Karpas-422 (cell line): ENCODE measurements at places on chromosomes 6 and 20.
A peak's percentile ranks its signal among the peaks of the same experiment; 100 is the strongest.

- no peak for DNase-seq
These were observed 66.0 kb upstream of the BTBD3 start for GRCh38 chr20:11851646-11852045.

DNA sequence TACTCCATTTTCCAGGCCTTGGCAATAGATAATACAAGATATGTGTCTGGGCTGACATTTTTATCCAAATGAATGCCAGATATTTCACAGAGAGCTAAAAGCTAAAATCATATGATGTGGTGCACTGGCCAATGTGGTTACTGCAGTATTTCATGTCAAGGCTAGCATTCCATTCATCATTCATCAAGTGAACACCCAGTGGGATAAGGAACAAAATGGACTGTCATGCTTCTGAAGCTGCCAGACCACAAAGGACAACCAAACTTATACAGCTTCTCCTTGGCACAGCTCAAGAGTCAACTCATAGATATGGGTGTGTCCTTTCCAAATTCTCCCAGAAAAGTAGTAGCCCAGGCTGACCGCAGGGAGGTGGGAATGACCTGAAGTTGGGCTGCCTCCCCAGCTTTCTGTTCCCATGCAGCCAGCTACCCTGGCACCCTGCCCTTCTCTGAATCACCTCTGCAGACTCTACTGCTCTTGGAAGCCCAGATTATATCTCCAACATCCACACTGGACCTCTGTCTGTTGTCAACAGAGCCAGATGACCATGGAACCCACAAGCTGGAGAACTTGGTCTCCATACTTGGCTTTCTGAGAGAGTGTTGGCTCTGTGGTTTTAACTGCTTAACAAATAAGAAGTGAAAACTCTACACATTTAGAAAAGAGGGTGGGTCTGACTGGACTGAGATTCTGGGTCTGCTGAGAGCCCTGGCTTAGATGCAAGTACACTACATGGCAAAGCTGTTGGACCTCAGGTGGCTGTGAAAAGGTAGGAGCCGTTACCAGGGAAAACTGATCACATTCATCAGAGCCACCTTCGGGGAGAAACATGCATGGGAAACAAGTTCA is 122.8 kb downstream of the ALDH8A1 start:
- DNase-seq: no peak

- DNase-seq: no peak
These were observed 33.6 kb upstream of the HSF2 start for GRCh38 chr6:122365775-122366403.

DNA sequence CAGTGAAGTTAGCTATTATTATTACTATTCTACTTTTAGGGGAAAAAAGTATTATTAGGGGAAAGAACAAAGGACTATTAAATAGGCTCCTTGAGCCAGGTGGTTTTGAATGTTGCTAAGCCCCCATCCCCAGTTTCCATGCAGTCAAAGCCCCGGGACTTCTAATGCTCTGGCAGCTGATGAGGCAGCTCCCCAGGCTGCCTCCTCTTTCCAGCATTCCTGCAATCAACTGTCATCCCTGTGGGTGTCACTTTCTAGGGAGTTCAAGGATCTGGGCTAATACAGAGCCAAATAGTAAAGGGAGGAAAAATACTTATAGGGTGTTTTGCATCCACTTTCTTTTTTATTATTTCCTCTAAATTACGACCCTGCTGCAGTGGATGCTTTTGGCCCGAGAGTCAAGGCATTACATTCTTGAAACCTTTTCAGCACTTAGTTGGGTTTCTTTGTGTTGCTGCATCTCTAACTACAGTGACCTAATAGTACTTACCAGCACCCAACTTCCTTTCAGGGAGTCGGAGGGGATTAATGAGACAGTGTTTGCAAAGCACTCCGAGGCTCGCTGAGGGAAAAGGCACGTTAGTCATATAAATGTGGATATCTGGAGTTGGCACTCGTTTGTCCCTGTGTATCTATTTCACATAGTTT is 303.9 kb upstream of the MAP3K7 start:
- no peak for DNase-seq

- no peak for DNase-seq
These were observed 336.0 kb downstream of the RFPL4B start for GRCh38 chr6:112683106-112683505.

DNA sequence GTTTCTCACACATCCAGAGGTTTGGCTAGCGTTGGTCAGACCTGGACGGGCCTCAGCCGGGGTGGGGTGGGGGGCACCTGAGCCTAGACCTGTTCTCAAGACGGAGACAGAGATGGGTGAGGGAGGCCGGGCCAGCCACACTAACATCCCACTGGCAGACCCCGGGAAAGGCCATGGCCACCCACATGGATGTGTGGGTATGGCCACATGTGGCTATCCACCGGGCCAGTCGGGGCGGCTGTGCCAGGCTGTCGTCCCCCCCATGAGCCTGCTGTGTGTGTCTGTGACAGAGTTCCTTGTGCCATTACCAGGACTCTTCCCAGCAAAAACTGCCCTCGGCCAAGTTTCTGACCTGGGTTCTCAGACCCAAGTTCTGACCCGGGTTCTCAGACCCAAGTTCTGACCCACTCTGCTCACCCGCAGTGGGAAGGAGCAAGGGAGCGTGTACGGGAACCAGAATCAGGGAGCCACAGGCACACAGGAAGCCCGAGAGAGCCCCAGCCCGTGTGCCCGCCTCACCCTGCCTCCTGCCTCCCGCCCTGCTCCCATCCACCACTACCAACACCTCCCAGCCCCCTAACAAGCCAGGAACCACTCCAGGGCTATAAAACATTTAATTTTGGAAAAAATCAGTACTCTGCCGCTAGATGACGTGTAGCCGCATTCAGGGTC is 255.5 kb downstream of the TAF4 start:
- DNase-seq: no peak

DNA sequence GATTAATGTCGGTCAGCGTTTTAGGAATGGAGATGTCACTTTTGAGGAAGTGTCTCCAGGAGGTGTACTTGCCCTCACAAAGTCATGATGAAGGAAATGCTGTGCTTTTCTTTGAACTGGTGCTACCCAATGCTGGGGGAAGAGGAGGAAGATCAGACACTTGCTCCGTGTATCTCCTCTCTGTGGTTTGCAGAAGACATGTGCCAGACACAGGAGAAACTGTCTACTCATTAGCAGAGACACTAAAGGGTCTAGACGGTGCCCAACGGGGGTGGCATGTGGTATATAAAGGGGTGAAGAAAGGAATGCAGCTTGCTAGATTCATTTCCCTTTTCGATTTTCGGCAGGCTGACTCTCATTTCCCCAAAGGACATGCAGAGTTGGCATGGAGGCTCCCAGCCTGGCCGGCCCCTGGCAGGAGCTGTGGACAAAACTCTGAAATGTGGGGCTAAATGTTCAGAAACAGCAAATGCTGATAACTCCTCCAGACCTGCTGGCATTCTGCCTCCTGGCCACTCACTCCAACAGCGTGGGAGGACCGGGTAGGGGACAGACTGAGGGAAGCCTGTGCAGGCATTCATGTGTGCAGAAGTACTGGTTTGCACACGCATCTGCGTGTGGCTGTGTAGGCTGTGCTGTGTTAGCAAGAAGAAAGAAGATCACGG is 59.6 kb upstream of the QKI start:
- no peak for DNase-seq

GRCh38 chr6:32047539-32047854 is 9.3 kb downstream of the CYP21A2 start:
- DNase-seq: no peak

- DNase-seq: no peak
These were observed 13.5 kb downstream of the NINL start for GRCh38 chr20:25571817-25572216.

GRCh38 chr6:90758741-90759140 is 171.9 kb upstream of the MAP3K7 start:
- DNase-seq: no peak

- DNase-seq: peak; percentile 79
These were observed 59.5 kb upstream of the ARMH2 start for GRCh38 chr6:24858177-24858653.

DNA sequence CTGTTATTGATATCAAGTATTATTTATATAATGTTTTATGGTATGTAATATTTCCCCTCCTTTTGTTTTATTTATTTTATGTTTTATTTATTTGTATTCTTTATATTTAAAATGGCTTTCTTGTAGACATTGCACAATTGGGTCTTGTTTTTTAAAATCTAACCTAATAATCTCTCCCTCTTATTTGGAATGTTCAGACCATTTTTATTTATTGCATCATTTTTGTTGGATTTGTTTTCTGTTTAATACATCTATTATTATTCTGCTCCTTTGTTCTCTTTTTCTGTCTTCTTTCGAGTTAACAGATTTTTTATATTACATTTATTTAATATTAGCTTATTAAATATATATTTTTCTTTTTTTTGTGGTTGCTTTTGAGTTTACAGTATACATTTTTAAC is 43.1 kb upstream of the SLC35B3 start:
- DNase-seq: no peak

GRCh38 chr6:35919085-35919826 is 1.6 kb downstream of the SRPK1 start:
- peak; percentile 69 for DNase-seq

GRCh38 chr20:34104059-34104458 is 8.0 kb downstream of the EIF2S2 start:
- DNase-seq: no peak

DNA sequence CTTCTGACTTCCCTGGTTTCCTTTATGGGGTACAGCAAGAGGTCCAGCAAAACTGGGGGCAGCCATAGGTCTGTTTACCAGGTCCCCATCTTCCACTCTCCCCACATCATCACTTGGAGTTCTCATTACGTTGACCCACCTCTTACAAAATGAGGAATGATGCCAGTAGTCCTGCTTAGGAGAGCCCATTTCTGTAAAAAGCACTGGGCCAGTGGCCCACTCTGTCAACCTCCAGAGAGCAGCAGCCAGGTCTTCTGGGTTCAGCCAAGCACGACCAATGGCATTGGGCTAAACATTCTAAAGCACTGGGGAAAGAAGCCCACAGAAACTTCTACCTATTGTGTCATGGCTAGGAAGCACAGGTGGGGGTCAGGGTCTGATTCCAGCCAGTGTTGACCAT is 13.9 kb downstream of the ZC3H12D start:
- DNase-seq: no peak

DNA sequence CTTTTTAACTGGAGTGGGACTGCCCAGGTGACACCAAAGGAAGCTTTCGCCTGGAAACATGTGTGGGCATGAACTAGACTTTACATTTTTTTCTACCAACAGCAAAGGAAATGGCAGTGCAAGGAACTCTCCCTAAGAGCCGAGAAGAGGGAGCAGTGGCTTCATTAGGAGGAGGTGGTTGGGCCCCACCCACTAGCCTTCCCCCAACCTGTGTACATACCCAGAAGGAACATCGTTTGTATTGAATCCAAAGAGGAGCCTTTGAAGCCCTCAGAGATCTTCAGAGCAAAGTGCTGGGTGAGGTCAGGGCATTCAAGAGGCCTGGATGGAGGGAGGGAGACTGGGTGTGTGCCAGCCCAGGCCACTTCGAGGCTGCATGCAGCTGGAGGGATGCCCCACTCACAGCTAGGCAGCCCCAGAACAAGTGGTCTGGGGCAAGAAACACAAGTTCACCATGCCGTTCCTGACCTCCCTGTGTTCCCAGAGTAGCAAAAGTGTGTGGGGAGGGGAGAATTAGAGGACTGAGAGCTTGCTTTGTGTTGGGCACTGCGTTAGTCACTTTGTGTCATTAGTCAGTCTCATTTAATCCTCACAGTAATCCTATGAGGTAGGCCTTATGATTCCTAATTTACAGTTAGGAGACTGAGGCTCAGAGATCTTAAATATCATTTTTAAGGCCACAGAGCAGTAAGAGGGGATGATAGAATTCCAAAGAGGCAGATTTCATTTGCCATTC is 191.6 kb upstream of the SUPT3H start:
- no peak for DNase-seq

DNA sequence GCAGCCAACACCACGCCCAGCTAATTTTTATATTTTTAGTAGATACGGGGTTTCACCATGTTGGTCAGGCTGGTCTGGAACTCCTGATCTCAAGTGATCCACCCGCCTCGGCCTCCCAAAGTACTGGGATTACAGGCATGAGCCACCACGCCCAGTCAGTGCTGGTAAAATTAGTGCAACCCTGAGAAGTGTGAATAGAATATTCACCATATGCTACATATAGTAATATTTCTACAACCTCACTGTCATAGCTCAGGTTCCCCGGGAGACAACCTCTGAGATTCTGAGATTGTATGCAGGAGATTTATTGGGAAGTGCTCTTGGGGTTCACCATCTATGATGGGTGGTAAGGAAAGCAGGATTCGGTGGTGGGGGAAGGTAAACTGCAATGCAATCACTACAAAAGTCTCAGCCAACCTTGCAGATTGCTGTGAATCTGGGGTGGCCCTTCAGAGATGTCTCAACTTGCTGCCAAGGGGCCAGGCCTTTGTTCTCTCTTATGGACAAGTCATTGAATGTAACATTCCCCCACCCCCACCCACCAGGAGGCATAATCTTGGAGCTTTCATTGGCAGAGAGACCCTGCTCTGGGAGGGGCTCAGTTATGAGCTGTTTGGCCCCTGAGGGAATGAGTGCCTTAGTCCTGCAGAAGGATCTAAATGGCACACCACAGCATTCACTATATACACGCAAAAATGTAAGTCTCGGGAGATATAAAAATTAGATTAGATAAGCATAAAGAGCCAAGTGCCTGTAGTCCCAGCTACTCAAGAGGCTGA is 34.0 kb upstream of the SEC63 start:
- no peak for DNase-seq

DNA sequence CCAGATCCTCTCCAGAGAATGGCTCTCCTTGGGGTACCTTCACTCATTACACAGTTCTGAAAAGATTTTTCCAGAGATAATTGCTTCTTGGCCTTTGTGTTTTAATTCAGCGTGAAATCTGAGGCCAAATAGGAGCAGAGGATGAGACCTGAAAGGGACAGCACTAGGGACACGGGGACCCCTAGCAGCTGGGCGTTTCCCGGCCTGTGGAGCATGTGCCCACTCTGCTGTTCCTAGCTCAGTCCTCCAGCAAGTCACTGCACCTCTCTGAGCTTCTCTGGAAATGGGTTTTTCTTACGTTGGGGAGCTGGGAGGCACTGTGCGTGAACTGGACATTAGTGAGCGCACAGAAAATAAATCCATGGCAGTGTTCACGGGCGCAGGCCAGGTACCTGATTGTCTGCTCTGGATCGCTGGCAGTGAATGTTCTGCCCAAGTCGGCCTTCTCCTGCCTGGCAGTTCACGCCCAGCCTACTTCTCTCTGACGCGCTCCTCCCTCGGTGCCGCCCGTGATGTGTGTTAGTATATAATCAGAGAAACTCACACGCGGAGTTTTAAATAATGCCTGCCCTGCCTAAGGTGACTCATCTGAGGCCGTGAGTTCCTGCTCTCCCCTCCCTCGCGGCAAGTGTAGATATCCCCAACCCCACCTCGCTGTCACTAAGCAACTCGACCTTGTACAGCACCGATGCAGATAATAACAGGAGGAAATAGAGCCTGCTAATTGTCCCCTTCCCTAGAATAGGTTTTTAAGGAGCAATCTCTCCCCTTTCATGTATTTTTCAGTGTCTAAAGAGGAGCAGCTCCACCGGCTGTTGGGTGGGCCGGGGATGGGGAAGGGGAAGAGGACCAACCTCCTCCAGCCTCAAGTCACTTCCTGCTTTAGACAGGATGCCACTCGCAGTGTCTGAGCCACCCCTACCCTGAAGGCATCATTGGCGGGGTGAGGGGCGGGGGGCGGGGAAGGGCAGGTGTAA is 2.7 kb upstream of the TUBB2A start:
- DNase-seq: no peak
